ENCODE measurements at places on chromosomes 3 and 15. TPM values are rescaled to one million over a fixed set of nuclear protein-coding genes. Genes with fewer than 3 reads are reported as not detected.

The PLCH1 gene
- total RNA-seq = not detected

DNA sequence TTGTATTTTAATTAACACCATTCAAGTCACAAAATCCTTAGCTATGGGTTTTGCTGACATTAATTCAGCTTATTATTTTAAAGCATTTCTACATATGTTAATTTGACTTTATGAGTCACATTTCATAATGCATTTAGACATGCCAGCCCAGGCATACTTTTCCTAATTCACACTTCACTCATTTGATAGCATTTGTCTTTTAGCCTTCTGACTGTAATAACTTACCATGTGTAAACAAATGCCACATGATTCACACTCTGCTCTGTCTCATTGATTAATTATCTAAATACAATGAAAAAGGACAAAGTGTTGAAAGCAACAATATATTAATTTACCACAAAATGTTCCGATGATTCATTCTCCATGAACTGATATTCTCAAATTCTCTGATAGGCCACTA, 927.8 kb upstream of the EPHA6 start:
- no peaks in the 10 kb centered on the region for H3K4me1 ChIP-seq
- no peak overlapping the region for H3K27ac ChIP-seq
- no peak for DNase-seq
- no peaks in the 10 kb centered on the region for H3K36me3 ChIP-seq

DNA sequence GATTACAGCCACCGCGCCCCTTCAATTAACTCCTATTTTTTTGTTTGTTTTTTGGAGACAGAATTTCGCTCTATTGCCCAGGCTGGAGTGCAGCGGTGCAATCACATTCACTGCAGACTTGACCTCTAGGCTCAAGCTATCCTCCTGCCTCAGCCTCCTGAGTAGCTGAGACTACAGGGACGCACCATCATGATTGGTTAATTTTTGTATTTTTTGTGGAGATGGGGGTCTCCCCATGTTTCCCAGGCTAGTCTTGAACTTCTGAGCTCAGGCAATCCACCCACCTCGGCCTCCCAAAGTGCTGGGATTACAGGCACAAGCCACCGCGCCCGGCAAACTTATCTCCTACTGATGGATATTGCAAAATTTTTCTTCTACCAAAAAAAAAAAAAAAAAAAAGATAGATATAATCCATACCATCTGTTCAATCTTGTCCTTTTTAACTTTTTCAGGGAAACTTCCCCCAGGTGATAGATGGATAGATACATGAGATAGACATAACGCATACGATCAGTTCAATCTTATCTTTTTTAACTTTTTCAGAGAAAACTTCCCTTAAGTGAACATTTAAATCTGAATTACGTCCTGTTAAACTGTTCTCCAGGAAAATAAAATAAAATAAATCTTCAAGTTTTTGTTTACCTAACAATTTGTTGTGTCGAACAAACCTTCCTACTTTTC, 693 bp upstream of the RPSA start:
- DNase-seq = no peak
- peak overlapping the region; percentile 13 for H3K4me3 ChIP-seq
- peaks cover 42% of the 10 kb centered on the region for H3K4me1 ChIP-seq
- H3K27me3 ChIP-seq = no peaks in the 10 kb centered on the region
- H3K36me3 ChIP-seq = peaks cover 23% of the 10 kb centered on the region

DNA sequence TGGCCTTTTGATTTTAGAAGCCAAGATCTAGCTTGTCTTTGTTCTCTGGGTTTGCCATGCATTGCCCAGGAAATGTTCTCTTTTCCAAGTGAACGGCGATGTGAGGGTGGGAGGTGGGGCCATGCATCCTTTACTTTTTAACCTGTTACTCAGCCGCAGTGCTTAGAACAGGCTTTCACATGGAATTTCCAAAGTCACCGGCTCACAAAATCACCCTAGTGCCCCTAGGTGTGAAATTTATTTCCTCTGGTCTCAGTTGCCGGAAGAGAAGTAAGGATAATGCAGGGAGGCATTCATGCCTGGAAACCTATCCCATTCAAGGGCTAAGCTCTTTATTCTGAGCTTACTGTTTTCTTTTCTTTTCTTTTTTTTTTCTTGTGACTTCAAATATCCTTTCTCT, 93.2 kb downstream of the CACNA2D3 start:
- no peak overlapping the region for H3K27ac ChIP-seq
- H3K4me3 ChIP-seq = no peak overlapping the region
- no peaks in the 10 kb centered on the region for H3K4me1 ChIP-seq
- H3K27me3 ChIP-seq = no peaks in the 10 kb centered on the region

- peaks cover 56% of the 10 kb centered on the region for H3K4me1 ChIP-seq
- no peaks in the 10 kb centered on the region for H3K27me3 ChIP-seq
- DNase-seq = no peak
- no peak overlapping the region for H3K4me3 ChIP-seq
- no peak overlapping the region for H3K27ac ChIP-seq
Observed at GRCh38 chr15:60791216-60791615, 312.3 kb upstream of the ICE2 start.

- peaks cover 11% of the 10 kb centered on the region for H3K36me3 ChIP-seq
- H3K4me1 ChIP-seq = peaks cover 45% of the 10 kb centered on the region
- no peaks in the 10 kb centered on the region for H3K27me3 ChIP-seq
Observed at GRCh38 chr15:92881211-92881754, 18.8 kb upstream of the CHD2 start.

Data from CD4-positive, alpha-beta memory T cell (primary cell).